ENCODE measurements at places on chromosomes 6 and 20.

GRCh38 chr6:48037946-48038345, 73.1 kb downstream of the PTCHD4 start:
- H3K36me3 ChIP-seq = no peaks in the 10 kb centered on the region
- H3K4me1 ChIP-seq = no peaks in the 10 kb centered on the region
- DNase-seq = no peak
- no peak overlapping the region for H3K4me3 ChIP-seq
- no peak overlapping the region for H3K27ac ChIP-seq
- no peaks in the 10 kb centered on the region for H3K27me3 ChIP-seq

DNA sequence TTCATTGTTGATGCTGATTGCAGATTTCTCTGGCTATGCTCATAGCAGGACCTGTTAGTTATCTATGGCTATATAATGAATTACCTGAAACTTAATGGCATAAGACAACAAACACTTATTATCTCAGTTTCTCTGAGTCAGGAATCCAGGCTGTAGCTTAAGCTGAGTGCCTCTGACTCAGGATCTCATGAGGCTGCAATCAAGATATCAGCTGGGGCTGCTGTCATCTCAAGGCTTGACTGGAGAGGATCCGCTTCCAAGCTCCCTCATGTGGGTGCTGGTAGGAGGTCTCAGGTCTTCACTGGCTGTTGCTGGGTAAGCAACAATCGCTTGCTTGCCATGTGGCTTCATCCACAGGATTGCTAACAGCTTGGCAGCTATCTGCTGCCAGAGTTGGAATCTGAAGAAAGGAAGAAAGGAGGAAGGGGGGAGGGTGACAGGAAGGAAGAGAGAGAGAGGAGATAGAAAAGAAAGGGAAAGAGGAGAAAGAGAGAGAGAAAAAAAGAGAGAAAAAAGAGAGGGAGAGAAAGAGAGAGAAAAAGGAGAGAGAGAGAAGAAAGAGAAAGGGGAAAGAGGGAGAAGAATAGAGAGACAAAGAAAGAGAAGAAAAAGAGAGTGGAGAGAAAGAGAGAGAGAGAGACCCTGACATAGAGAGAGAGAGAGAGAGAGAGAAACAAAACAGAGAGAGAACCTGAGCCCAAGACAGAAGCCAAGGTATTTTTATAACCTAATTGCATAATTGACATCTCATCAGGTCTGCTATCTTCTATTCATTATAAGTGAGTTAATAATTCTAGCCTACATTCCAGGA, 579.0 kb upstream of the BTBD3 start:
- H3K27ac ChIP-seq = no peak overlapping the region
- no peaks in the 10 kb centered on the region for H3K4me1 ChIP-seq
- H3K36me3 ChIP-seq = no peaks in the 10 kb centered on the region

DNA sequence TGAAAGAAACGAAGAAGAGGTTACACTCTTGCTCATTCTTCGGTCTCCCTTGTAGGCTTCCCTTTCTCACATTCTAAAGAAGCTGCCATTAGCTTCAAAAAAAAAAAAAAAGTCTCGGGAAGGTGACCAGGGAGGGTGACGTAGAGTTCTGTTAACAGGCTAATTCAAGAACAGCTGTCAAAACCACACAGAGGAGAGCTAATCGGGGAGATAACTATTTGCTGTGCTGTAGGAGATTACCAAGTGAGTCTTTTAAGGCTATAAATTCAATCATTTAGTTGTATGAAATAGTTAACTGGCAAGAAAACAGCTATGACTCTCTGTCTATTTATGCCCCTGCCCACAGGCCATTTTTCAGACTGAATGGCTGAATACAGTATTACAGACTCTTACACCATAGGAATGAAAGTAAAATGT, 256.8 kb downstream of the SYNE1 start:
- H3K4me1 ChIP-seq = no peaks in the 10 kb centered on the region
- no peak overlapping the region for H3K27ac ChIP-seq
- no peak overlapping the region for H3K4me3 ChIP-seq
- H3K36me3 ChIP-seq = no peaks in the 10 kb centered on the region
- H3K27me3 ChIP-seq = no peaks in the 10 kb centered on the region

GRCh38 chr20:21074605-21075336, 31.4 kb downstream of the LINC00237 start:
- no peak overlapping the region for H3K4me3 ChIP-seq
- H3K27ac ChIP-seq = no peak overlapping the region
- H3K36me3 ChIP-seq = no peaks in the 10 kb centered on the region
- H3K27me3 ChIP-seq = no peaks in the 10 kb centered on the region
- no peak for DNase-seq

GRCh38 chr6:145025488-145025887, 709.8 kb downstream of the EPM2A start:
- no peaks in the 10 kb centered on the region for H3K36me3 ChIP-seq
- no peaks in the 10 kb centered on the region for H3K4me1 ChIP-seq
- no peaks in the 10 kb centered on the region for H3K27me3 ChIP-seq
- H3K4me3 ChIP-seq = no peak overlapping the region
- no peak for DNase-seq

DNA sequence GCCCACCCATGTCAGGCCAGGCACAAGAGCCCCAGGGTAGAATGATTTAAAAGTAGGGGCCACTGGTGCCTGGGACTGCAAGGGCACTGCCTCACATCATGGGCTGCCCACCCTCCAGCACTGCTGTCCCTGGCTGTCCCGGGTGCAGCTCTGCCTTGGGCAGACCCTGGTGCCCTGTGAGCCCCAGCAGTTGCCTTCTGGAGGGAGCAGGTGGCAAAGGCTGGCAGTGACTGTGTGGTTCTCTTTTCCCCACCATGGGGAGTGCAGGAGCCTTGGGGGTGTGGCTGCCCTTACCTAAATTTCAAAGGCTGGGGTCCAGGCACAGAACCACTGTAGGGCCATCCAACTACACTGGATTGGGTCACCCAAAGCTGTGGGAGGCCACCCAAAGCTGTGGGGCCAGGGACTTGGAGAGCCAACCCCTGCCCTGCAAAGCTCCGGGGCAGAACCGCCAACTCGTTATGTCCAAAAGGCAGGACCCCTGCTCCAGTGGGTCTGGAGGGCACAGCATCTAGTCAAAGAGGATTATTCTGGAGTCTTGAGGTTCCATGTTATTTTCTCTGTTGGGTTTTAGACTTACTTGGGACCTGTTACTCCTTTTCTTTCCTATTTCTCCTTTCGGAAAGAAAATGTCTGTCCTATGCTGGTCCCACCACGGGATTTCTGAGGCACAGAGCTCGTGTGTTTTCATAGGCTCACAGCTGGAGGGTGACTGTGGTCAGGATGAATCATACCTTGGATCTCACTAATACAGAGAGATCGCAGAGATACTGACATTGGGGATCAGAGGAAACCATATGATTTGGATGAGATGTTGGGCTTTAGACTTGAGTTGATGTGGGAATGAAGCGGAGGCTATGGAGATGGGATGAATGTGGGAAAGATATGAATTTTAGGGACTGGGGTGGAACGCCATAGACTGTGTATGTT, 65.3 kb downstream of the RAMACL start:
- H3K36me3 ChIP-seq = no peaks in the 10 kb centered on the region
- no peak overlapping the region for H3K27ac ChIP-seq
- no peak for DNase-seq
- no peak overlapping the region for H3K4me3 ChIP-seq
- H3K4me1 ChIP-seq = no peaks in the 10 kb centered on the region

- DNase-seq = no peak
- H3K27me3 ChIP-seq = no peaks in the 10 kb centered on the region
- H3K4me1 ChIP-seq = peaks cover 2% of the 10 kb centered on the region
- H3K36me3 ChIP-seq = no peaks in the 10 kb centered on the region
Observed at GRCh38 chr6:136613477-136613876, 63.3 kb upstream of the MAP7 start.

DNA sequence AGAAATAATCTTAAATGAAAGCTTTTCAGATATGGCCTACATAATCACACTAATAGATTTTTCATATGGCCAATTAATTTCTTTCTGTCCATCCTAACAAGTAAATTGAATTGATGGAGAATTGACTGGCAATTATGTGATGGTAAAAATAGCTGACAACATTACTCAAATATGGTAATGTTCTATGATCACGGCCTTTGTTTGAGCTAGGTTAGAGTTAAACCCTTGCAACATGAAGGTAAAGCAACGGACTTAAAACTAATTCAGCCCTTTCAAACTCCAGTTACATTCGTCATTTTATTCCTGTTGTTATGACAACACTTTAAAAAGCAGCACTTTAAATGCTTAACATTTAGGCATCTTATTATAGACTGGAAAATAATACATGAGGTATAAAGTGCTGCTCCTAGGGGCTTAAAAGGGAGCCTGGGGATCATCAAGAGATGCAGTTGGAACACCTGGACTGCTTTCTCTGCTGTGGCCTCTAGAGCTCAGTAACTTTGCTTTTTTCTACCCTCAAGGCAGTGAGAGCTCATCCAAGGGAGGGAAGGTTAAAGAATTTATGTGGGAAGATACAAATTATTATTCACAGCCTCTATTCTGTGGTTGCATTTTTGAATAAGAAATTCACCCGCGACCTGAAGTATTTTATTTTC, 46.9 kb downstream of the RIPOR2 start:
- H3K27ac ChIP-seq = no peak overlapping the region
- no peaks in the 10 kb centered on the region for H3K4me1 ChIP-seq
- no peaks in the 10 kb centered on the region for H3K36me3 ChIP-seq
- no peak overlapping the region for H3K4me3 ChIP-seq
- H3K27me3 ChIP-seq = no peaks in the 10 kb centered on the region

- H3K4me3 ChIP-seq = no peak overlapping the region
- no peaks in the 10 kb centered on the region for H3K27me3 ChIP-seq
- H3K36me3 ChIP-seq = no peaks in the 10 kb centered on the region
- no peaks in the 10 kb centered on the region for H3K4me1 ChIP-seq
- H3K27ac ChIP-seq = no peak overlapping the region
Observed at GRCh38 chr6:111710439-111710838, 104.8 kb upstream of the TRAF3IP2 start.

DNA sequence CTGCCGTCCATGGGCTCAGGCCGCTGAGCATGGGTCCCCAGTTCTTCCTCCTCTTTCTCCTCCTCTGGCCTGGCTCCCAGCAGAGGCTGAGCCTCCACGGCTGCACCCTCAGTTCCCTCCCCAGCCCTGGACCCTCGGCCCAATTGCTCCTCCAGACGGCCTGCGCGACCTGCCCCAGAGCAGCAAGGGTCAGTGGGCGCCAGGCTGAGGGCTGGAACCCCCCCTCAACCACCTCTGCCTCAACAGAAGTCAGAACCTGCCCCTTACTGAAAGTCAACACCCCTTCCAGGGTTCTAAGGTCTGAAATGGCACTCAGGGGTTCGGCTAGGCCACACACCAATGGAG, 15.9 kb upstream of the SPAG4 start:
- no peak overlapping the region for H3K4me3 ChIP-seq
- H3K36me3 ChIP-seq = no peaks in the 10 kb centered on the region
- peaks cover 5% of the 10 kb centered on the region for H3K27me3 ChIP-seq
- 0 out of 2 replicates have a peak, but pooled peaks cover 1% of the 10 kb centered on the region for H3K4me1 ChIP-seq
- H3K27ac ChIP-seq = no peak overlapping the region
- no peak for DNase-seq

GRCh38 chr6:3336066-3336786, 77.5 kb downstream of the PSMG4 start:
- no peak overlapping the region for H3K27ac ChIP-seq
- no peaks in the 10 kb centered on the region for H3K27me3 ChIP-seq
- no peak overlapping the region for H3K4me3 ChIP-seq
- no peaks in the 10 kb centered on the region for H3K36me3 ChIP-seq
- DNase-seq = no peak

DNA sequence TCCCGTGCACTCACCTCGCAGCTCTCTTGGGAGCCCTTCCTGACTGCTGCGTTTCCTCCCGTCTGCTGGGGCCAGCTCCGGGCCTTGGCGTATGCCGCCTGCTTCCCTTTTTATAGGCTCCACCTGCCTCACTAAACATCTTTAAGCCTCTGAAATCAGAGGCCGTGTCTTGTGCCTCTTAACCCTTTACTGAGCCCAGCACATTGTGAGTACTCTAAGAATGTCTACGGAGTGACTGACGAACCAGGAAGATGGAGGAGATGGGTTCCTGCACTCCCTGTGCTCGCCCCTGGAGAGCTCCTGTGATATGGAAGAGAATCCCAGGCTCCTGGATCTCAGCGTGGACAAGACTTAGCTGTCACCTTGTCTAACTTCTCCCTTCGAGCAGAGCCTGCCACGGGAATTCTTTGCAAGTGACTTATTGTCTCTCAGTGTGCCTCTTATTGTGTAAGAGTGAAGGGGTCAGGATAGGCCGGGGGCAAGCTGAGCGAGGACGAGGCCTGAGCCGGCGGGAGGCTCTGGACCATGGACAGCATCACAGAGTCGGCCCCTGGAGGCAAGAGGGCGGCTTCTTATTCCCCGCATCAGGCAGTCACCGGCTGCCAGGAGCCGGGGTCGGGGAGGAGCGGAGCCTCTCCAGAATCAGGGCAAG, 70.9 kb upstream of the CCDC167 start:
- H3K4me3 ChIP-seq = no peak overlapping the region
- no peaks in the 10 kb centered on the region for H3K36me3 ChIP-seq
- no peak overlapping the region for H3K27ac ChIP-seq
- H3K4me1 ChIP-seq = no peaks in the 10 kb centered on the region
- H3K27me3 ChIP-seq = no peaks in the 10 kb centered on the region

DNA sequence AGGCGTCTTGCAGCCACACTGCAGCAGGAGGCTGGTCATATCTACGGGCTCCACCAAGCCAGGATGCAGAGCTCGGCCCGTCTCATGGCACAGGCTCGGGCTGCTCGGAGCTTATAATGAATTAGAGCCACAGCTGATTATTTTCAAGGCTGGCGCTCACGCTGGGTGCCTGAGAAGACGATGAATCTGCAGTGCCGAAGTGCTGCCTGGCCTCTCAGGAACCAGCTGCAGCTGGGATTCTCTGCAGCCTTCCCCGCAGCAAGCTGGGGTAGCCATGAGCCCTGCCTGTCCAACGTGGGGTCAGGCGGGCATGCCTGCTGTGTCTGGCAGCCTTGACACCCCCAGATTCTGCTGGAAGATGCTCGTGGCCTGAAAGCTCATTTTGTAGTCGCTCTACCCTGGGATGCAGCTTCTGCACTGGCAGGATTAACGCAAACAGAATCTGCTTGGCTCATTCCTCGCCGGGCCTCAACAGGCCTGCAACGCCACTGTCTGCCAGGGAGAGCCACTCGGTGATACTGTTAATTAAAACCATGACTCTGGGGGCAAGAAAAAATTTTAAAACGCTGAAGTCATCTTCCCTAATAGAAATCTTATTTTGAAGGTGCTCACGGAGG, 104.3 kb downstream of the CDH26 start:
- H3K27ac ChIP-seq = no peak overlapping the region
- H3K4me3 ChIP-seq = no peak overlapping the region
- no peak for DNase-seq
- H3K4me1 ChIP-seq = peaks cover 1% of the 10 kb centered on the region
- H3K27me3 ChIP-seq = no peaks in the 10 kb centered on the region
